Cortex of kidney (tissue), 1 donor: ENCODE measurements at places on chromosomes 13 and 19.

GRCh38 chr13:74450525-74450845 lies 316.3 kb upstream of the KLF12 start:
- DNase-seq: no peak

- no peak for DNase-seq
Observed at GRCh38 chr13:75132701-75133695, 349.0 kb downstream of the TBC1D4 start.

DNA sequence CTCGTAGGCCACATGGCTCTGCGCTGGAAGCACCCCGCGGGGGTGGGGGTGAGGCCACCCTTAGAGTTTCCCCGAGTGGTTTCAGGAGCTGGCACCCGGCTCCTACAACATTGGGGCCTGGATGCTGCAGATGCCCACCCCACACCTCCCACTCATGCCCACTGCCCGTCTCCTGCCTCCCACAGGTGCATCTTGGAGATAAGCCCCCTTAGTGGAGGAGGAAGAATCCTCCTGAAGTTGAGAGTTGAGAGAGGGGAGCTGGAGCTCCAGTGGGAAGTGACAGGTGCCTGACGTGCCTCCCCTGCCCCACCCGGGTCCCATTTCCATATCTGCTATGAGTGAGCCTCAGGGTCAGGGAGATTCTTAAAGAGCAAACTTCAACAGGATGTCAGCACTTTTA lies 341.3 kb downstream of the TEX29 start:
- DNase-seq: no peak

DNA sequence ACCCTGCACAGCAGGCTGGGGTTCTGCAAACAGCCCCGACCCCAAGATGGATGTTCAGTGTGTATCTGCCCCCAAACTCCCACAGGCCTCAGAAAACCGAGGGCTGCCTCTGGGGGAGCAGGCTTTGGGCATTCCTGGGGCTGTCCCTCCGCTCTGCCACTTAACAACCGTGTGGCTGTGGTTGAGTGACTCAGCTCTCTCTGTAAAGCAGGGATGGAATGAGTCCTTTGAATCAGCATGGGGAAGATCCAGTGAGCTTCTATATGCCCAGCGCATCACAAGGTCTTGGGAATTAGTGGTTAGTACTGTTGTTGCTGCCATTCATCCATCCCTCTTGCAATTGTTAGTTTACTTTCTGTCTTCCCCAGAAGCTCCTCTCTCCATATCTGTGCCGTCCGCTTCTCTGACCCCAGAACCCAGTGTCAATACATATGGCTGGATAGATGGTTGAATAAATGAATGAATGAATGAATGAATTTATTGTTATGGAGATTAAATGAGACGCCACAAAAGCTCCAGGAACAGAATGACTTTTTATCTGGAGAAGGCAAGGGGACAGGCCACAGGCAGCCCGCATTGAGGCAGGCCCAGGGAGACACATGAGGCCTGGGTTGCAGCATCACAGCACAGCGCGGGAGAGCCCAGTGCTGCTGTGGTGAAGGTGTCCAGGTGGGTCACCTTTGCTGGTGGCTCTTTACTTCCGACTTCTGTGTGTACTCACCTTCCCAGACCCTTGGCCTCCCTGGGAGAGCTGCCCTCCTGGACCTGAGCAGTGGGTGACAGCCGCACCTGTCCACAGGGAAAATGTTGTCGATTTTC lies 89.2 kb downstream of the RGCC start:
- DNase-seq: no peak

DNA sequence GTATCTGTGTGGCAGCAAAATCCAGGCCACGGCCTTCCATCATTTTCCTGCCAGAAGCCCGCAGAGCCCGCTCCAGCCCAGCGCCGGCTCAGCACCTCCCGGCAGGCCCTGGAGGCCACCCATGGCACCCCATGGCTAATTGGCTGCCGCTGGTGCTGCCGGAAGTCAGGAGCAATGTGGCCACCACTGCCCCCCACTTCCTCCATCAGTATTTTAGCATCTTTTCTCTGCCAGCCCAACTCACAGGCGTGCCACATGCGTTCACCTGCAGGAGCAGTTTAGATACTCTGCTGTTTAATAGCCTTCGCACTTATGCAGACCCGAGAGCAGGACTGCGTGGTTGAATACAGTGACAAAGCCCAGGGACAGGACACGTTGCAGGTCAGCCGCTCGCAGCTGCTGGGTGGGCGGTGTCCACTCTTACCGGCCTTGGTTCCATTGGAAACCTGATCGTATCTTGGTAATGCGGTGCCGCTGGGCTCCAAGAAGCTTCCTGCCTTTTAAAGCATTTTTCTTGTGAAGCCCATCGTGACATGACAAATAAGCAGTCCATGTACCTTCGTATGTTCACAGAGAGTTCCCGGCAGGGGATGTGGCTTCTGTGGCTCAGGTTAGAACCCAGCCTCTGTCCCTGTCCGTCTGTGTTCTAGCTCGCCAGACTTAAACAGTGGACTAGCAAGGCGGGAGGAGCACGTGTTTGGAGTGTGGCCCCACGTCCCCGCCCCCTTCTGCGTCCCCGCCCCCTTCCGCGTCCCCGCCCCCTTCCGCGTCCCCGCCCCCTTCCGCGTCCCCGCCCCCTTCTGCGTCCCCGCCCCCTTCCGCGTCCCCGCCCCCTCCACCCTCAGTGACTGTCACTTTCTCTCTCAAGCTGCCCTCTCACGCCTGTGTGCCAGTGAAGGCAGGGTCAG lies 162.0 kb upstream of the SOX1 start:
- no peak for DNase-seq

DNA sequence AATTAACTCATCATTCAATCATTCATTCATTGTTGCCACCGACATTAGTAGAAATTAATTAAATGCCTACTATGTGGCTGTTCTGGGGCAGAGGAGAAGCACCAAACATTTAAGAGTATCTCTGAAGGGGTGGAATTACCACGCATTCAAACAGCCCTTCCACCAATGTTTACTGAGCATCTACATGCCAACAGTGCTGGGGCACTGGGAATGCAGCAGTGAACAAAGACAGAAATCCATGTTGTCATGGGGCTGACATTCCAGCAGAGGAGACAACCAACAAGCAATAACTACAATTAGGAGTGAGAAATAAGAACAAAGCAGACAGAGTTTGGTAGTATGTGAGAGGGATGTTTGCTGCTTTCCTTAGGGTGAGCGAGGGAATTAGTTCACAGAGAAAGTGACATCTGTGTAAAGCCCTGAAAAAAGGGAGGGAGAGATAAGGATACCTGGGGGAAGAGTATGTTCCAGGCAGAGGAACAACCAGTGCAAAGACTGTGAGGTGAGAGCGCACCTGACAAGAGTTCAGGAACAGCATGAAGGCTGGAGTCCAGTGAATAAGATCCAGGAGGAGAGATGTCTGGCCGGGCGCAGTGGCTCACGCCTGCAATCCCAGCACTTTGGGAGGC lies 1.3 kb upstream of the PAK4 start:
- no peak for DNase-seq

DNA sequence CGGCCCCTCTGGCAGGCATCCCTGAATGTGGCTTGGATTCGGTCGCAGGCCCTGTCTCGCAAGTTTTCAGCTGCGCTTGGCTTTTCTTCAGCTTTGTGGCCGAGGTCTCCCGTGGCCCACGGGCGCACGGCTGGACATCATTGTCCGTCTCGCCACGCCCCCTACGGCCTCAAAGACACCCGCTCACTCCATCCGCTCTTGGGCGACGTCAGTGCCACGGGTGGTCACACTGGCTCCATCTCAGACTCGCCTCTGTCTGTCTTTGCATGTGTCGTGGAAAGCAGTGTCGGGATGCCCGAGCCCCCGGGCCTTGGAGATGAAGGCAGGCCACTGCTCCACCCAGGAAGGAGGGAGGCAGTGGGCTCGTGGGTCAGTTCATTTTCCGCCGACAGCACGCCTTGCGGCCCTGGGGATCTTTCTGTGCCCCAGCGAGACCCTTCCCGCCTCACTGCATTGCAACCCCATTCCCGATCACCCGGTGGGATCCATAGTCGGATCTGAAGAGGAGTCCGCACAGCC lies 51.0 kb downstream of the ZNF146 start:
- no peak for DNase-seq

GRCh38 chr19:10517361-10517759 lies at the start of gene S1PR5:
S1PR5 (minus strand) TSS chr19:10517447; CDS start chr19:10515011, 2,436 bp downstream.
- DNase-seq: no peak

- DNase-seq: no peak
Observed at GRCh38 chr13:23766283-23766682, 122.9 kb downstream of the MIPEP start.

DNA sequence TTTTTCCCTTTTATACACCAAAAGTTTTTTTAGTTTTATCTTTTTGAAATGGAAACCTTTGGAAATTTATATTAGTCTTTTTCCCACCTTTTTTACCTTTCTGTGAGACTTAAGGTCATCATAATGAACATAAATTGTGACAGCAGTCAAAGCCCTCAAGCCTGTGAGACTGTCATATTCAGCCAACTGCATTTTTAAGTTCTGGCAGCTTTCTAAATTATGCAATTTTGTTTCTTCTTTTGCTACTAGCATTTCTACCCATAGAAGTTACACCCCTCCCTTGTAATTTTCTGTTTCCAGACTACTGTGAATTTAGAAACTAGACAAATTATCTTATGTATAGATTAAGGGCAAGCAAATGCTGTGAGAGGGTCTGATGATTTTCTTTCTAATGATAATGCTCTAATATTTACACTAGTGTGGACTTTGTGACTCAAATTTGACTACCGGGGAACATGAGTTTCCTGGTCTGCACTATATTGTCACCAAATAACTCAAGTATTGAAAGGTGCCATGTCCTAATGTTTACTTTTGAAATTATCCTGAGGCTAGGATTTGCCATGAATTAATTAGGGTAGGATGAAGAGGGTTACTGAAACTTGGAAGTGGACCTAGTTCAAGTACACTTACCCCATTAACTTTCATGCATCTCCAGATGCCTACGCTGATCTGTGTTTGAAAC lies 43.7 kb downstream of the FRY start:
- DNase-seq: no peak

DNA sequence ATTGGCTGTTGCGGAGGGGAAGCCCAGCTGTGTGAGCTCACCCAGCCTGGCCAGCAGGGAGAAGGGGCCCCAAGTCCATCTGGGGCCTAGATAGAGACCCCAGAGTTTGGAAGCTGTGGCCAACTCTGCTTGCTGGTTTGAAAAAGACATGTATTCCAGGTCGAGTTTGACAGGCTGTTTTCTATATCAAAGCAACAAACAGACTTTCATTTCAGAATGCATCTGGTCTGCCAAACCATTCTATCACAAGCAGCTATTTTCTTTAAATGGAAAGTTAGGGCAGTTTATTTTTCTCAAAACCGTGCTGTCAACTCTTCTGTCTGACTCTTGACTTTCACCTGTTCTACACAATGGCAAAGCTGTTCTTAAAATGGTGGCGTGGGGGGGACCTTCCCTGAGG lies 185.8 kb downstream of the DCLK1 start:
- no peak for DNase-seq

DNA sequence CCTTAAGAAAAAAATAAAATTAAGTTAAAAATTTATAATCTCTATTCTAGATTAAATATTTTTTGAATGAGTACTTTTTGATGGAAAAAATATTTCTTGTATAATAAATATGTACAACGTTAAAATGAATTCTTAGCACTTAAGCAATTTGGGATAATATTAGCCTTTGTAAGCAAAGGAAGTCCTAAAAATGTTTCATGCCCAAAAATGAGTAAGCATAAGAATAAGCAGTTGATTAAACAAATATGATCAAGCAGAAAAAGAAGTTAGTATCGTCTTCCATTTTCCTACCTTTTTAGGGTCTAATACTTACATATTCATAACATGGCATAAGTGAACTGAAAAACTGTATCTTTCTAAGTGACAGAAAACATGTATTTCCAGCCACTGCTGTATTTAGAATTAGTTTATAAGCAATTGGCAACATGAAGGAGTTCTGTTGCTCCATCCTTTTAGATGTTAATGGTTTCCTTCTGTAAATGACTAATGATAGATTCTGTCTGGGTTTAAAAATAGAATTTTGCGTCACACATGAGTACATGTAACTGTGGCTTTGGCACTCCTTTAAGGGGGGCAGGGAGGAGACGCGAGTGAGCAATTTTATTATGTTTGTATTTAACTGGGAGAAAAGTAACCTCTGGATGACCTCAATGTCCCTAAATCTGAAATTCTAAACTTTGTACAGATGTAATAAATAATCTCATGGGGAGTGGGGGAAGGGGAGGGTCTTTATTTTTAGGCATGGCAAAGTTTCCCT lies 237.4 kb downstream of the RGCC start:
- DNase-seq: no peak

DNA sequence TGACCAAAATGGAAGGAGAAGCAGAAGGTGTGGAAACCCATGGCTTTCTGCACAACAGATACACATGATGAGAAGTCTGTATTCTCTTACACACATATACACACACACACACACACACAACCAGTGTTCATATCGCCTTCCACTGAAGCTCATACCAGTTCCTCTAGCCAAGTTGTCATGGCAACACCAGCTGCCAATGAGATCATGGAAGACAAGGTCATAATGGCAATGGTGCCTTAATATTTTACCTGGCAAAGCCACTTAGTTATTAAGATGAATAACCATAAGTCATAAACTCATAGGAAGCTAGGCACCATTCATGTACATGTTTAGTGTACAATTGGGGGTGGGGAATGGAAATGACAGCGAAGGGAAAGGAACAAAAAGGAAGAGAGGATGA lies 2.6 kb upstream of the DHRS12 start:
- DNase-seq: no peak

DNA sequence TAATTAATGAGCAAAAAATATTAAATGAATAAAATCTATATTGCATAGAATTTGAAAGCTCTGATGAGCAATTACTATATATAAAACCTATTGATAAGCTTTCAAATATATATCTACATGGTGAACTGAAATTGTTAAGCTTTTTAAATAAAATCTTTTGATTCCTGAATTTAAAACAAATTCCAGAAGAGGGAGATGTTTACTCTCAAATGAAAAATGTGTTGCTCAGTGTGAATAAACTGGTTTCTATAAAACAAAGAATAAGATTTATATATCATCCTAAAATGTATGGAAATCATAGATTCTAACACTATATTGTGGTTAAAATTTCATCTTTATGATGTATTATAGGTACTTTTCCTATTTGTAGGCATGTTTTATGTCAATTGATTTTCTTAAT lies 171.5 kb upstream of the SLITRK6 start:
- no peak for DNase-seq

- no peak for DNase-seq
Observed at GRCh38 chr19:11422163-11423065, 3.3 kb upstream of the RGL3 start.

GRCh38 chr13:109788372-109789111 lies 2.2 kb upstream of the IRS2 start:
- DNase-seq: no peak

DNA sequence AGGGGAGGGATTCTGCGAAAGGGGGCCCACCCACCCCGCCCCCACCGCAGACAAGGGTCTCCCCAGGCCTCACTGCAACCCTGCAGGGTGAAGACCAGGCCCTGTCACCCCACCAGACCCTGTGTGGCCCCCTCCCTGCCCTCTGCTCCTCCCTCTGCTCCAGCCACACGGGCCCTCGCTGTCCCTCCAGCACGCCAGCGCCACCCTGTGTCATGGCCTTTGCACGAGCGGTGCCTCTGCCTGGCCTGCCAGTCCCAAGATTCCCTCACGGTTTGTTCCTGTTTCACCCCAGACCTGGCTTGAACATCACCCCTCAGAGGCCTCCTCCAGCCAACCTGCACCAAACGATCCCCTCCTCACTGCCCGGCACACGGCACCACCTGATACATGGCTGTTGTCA lies 27.3 kb downstream of the PIP5K1C start:
- DNase-seq: no peak
